ENCODE measurements at places on chromosomes 4 and X.

- no peak for DNase-seq
Measured at GRCh38 chrX:35726176-35726575, 72.0 kb upstream of the MAGEB16 start.

GRCh38 chr4:113052379-113052951 is 3.0 kb downstream of the ANK2 start:
- DNase-seq = no peak

DNA sequence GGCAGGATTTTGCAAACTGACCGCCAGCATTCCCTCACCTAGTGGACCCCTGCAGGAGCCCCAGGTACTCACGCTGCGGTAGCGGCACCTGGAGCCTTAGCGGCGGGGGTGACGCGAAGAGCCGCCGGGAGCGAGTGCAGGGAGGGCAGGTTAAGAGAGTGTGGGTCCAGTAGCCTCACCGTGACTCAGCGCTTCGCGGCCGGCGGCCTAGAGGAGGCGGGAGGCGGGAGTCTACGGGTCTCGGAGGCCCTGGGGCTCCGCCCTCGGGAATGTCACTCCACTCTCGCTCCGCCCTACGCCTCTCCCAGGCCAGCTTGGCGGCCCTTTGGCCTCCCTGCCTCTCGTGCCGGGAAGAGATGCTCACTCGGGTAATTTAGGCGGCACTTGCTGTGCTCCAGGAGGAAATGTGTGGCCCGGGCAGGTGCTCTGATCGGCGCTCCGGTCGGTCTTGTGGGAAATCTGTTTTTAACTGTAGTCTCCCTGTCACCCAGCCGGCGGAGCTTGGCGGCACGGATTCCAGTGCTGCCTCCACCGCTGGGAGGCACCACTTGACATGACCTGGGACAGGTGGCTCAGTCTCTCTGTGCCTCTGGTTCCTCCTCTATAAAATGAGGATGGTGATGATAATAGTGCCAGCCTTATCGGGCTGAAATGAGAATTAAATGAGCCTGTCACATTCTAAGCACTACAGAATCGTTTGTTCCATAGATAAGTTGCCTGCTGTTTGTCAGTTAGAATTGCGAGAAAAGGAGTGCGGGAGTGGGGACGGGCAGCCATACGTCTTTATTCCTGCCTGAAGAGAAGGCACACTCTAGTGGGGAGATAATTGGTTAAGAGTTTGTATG is at the start of gene PIR:
Gene PIR (minus strand): TSS at position 216 of the 845 bp plus-strand sequence. CDS start 2,076 bp downstream, outside the sequence.
- peak; percentile 57 for DNase-seq

- no peak for DNase-seq
Measured at GRCh38 chrX:109252789-109253188, 229.1 kb downstream of the GUCY2F start.

DNA sequence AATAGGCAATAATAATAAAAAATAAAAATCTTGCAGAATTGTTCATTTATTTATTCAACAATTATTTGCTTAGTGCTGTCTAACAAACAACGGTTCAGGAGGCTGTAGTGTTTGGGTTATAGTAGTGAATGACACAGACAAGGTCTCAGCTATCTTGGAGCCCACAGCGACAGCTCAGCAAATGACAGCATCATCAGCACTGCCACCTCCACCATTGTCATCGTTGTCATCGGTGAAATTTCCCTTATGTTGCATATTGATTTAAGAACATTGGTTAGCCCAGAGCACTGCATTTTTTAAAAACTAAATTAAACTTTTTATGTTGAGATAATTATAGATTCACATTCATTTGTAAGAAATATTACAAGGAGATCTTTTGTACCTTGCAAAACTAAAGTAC is 79.9 kb downstream of the TRAPPC11 start:
- DNase-seq = no peak

DNA sequence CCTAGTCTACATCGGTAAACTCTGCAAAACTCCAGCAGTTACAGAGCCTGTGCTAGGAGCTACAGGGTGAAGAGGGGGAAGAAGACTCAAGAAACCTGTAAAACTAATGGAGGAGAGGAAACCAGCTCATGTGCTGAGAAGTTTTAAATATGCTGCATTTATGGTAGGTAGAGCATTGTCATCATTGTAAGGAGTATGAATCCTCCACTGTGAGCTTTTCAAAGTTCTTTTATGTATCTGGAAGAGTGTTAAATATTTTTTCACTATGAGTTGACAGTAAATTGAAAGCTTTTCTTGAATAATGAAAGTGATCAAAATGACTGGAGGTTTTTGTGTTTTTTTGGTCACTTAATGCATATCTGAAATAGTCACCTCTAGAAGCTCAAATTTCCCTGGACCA is 46.2 kb downstream of the SEPTIN11 start:
- no peak for DNase-seq

GRCh38 chr4:137692205-137692604 is 159.9 kb upstream of the PCDH18 start:
- no peak for DNase-seq

- no peak for DNase-seq
Measured at GRCh38 chr4:48139691-48140090, 5.6 kb upstream of the TXK start.

GRCh38 chr4:25159837-25160713 is at the start of gene SEPSECS:
TSS of gene SEPSECS (minus strand) at chr4:25160449. CDS start at chr4:25160369, 80 bp downstream.
- peak; percentile 90 for DNase-seq

DNA sequence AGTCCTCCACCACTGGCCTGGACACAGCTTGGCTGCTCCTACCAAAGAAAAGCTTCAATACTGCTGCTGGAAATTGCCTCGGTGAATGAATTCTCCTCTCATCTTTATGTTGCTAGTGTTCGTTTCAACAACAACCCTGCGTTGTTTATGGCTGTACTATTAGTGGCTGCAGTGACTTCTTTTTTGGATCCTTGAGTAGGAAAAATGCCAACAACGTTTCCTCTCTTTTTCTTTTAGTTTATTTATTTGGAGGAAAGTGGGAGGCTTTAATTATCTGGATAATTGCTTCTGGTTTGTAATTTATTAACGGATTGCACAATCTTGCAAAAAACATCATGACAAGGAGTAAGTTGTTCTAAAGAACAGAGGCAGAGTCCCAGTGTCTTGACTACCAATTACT is 464.1 kb upstream of the TRAM1L1 start:
- peak; percentile 34 for DNase-seq

DNA sequence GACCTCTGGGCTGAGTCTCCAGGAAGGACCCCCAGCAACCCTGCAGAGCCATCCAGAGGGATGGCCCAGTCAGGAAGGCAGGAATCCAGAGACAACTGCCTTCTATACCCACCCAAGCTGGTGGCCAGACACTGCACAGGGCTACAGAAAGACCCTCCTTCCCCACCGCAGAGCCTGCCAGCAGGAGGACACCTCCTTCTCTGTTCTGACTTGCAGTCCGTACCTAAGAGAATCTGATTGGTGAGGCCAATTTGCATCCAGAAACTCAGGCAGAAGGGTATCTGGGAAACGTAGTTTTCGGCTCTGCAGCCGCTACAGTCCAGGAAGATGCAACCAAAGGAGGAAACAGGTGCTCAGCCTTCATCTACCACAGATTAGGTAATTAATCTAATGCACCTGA is 155.4 kb upstream of the FRG1 start:
- no peak for DNase-seq

DNA sequence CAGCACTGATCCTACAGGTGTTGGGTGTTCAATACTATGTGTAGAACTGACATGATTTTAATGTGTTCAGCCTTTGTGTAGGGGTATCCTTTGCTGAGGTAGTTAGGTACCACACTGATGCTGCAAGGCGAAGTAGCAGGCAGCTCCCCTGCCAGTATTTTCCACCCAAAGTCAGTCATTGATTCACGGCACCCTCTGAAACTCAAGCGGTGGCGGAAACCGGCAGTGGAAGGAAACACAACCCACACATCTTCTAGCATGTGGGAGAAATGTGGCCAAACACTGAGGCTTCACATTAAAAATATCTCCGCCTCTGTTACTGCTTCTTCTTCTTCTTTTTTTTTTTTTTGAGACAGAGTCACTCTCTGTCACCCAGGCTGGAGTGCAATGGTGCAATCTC is 126.3 kb downstream of the AASDH start:
- no peak for DNase-seq

DNA sequence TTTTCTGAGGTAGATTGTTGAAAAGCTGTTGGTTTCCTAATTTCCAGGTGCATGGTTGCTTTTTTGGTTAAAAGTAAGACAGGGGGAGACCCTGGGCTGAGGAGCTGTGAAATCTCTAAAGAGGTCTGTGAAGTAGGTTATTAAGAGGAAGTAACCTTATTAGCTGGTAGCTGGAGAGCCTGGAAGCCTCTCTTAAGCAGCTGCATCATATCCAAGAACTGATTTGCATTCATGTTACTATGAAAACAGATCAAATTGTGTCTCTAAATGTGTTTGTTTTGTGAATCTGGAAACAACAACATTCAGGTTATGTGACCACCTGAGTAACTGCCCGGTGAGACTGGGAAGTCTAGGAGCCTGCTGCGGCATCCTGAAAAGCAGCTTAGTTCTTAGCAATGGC is 54.1 kb downstream of the ARHGAP10 start:
- no peak for DNase-seq

DNA sequence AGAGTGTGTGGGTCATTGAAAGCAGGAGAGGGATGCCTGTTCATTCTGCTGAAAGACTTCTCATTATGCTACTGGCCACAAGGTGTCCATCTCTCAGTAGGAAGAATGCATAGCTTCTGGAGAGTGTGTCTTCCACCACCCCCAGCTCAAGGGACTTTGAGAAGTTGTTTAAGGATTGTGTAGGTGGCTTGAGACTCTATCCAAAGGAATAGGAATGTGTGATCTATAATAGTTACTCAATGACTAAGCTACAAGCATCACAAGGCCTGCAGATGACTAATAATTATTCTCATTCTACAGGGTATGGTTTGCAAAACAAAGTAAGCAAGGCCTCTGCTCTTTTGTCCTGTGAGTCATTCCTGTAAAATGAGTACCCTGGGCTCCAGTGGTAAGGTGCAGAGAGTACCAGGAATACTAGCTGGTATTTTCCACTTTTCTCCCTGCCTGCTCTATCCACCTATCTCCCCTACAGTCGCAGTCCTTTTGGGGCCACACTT is 279.8 kb upstream of the BOD1L1 start:
- DNase-seq = no peak

DNA sequence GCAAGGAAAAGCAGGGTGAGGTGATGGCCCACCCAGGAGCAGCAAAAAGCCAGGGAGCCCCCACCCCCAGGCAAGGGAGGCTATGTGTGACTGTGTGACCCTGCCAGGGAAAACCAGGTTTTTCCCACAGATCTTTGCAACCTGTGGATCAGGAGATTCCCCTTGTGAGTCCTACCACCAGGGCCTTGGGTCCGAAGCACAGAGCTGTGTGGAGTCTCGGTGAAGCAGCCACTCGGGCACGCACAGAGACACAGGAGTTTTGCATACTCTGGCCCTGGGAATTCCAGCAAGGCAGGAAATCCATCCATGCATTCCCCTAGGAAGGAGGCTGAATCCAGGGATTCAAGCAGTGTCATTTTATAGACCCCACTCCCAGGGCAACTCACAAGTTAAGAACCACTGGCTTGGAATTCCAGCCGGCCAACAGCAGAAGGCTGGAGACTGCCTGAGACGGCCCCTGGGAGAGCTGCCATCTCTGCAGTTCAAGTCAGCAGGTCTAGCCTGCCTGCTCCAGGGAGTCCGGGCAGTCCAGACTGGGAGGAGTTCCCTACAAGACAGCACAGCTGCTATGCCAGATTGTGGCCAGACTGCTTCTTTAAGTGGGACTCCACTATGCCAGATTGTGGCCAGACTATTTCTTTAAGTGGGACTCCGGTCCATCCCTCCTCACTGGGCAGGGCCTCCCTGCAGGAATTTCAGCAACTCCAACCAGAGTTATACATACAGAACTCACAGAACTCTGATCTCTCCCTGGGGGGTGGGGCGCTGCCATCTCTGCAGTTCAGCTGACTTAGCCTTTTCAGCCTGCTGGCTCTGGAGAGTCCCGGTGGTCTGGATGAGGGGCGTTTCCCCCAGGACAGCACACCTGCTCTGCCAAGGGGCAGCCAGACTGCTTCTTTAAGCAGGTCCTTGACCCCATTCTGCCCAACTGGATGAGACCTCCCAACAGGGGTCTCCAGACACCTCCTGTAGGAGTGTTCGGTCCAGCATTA is 85.1 kb upstream of the ADAD1 start:
- peak; percentile 18 for DNase-seq

DNA sequence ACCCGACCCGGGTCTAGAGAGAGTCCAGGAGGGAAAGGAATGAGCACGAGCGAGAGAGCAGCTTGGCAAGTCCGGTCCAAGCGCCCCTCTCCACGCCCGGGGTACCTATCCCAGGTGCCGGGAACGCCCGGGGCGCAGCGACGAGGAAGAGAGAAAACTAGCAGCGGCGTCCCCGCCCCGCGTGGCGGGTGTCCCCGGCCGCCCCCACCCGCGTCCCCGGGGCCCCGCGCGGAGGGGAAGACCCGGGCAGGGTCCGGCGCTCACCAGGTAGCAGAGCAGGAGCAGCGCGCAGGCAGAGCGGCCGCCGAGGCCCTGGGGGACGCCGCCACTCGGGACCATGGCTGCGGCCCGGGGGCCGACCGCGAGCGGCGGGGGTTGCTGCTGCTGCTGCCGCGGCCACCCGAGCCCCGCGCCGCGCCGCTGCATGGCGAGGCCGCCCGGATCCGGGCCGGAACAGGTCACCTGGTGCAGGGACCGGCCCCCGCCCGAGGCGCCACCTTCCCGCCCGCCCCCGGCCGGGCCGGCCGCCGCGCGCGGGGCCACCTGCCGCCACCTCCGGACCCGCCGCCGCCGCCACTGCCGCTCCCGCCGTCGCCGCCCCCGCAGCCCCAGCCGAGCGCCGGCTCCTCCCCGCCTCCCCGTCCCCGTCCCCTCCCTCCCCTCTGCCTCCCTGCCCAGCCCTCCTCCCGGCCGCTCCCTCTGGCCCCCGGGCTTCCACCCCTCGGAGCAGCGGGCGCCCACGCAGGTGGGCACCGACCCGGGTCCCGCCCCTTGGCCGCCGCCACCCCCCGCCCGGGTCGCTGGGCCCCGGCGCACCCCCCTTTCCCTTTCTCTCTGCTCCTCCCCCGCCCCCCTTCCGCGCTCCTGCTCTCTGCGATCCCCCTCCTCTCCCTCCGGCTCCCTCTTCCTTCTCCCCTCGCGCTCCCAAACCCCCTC is at the start of gene SEL1L3:
Gene SEL1L3 (minus strand): TSS at position 578 of the 936 bp plus-strand sequence. CDS start 152 bp downstream, at position 426.
- no peak for DNase-seq

Measured in NCI-H446 treated with DMSO at 0.1 percent for 48 hours (cell line).